T-helper 17 cell (primary cell): ENCODE measurements at places on chromosomes 13 and 19. TPM values are rescaled to one million over a fixed set of nuclear protein-coding genes. Genes with fewer than 3 reads are reported as not detected.

ZNF432 gene
- 18.7 TPM for total RNA-seq

DNA sequence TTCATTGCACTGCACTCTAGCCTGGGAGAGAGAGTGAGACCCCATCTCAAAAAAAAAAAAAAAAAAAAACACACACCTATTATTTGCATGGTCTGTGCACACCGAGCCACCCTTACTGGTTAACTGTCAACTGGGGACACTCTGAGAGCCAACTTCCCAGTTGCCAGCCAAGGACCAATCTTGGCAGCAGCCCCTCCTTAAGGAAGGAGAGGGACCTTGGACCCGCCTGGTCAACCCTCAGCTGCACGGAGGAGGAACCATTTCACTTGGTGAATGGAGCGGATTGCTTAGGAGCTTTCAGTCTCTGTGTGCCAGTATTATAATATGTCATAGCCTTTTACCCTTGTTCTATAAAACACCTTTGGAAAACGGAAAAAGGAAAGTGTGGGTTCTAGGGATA lies 24.9 kb downstream of the MICOS13 start:
- DNase-seq, result no peak

- no peak for DNase-seq
Observed at GRCh38 chr19:45514376-45515051, 7.2 kb downstream of the VASP start.

DNA sequence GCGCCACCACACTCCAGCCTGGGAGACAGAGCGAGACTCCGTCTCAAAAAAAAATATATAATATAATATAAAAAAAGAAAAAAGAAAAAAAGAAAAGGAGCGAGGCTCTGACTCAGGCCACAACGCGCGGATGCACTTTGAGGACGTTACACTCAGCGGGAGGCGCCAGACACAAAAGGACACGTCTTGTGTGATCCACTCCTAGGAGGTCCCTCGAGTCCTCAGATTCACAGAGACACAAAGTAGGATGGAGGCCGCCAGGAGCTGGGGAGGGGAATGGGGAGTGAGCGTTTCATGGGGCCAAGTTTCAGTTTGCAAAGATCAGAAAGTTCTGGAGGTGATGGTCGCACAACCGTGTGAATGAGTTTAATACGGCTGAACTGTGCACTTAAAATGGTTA lies 8.5 kb upstream of the ABHD17A start:
- DNase-seq, result no peak

DNA sequence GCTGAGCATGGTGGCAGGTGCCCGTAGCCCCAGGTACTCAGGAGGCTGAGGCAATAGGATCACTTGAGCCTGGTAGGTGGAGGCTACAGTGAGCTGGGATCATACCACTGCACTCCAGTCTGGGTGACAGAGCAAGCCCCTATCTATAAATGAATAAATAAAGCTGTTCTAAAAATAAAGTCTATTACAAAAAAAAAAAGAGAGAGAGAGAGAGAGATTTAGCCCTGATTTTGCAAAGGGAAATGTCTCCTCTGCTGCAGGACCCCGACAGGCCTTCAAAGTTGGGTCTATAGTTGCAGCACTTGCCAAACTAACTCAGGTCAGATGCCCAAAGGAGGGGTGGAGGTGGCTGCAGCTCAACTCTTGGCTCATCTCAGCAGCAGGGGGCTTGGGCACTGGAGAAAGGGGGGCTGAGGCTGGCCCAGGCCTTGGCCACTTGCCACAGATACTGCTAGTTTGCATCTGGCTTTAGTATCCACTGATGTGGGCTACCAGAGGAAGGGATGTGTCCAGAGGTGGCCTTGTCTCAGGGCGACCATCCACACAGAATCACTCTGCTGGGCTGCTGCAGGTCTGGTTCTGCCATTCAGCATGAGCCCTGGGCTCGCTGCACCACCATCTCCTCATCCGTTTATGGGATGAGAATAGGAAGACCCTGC lies 30.8 kb upstream of the AKT2 start:
- no peak for DNase-seq

DNA sequence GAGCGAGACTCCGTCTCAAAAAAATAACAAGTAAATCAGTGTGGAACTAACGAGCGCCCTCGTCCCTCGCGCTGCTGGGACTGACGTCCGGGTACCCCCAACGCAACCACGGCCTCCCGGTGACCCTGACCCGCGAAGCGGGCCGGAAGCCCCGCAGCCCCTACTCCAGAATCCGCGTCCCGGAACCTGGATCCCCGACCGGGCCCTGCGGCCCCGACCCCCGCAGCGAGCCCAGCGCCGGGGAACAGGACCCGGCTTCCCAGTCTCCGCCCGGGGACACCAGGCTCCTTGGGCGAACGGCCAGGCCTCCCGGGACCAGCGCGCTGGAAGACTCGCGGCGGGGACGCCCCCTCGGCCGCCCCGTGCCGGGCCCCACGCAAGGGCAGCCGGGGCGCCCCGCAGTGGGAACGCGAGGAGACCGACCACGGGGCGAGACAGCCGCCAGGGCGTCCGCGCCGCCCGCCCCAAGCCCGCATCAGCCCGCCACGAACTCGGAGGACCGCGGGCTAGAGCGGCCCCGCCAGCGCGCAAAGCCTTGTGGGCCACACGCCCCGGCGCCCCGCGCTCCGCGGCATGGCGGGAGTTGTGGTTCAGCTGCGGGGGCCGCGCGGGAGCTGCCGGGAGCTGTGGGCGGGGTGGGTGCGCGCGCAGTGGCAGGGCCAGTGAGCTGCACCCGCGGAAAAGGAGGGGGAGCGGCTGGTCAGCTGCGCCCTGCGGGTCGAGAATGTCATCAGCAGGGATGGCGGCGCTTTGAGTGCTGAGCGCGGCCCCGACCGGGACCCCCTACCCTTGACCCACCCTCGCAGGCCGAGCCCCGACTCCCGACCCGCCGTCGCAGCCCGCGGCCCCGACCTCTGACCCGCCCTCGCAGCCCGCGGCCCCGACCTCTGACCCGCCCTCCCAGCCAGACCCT lies 7.5 kb upstream of the MADCAM1 start:
- peak; percentile 85 for DNase-seq

DNA sequence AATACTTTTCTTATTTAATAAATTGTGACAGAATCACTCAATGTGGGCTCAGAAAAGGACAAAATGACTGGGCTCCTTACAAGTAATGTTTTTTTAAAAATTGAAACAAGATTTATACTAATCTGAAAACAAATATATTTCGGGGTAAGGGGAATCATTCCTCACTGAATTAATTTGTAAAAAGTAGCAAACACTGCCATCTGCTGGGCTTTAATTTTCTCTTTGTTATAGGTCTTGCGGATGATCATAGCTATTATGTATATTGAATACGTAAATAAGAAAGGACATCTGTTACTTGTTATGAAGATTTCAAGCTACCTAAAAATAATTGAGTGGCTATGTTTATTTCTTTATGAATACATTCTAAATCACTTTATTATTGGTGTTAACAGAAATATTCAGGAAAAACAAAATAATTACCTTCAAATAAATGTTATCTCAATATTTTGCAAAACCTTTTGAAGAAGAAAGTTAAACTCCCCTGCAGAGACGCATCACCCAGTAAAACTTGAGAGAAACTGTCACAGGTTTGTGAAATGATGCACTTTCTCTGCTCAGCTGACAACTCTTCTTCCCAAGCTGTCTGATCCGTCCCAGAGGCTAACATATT lies 17.8 kb upstream of the ENOX1 start:
- DNase-seq, result no peak

ZNF581 gene
- 26.3 TPM for total RNA-seq
